NCI-H446 treated with DMSO at 0.1 percent for 48 hours (cell line): ENCODE measurements at places on chromosomes 12 and 14.

DNA sequence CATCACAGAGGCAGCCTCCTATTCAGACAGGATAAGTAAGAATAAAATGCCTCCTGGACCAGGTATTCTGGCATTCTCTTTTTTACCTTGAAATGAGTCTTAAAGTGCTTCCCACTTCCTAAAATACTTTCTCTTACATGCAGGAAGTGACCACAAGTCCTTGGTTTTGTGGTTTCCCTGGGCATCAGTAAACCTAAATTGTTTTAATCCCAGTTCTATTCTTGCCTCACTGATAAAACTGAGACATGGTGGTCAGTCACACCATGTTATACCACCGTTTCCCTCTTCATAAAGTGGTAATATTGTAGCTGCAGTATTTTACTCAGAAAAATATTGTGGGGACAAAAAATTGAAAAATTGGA lies 1.2 kb upstream of the SALL2 start:
- no peak for DNase-seq

- no peak for DNase-seq
These were observed 98.3 kb downstream of the RTN1 start for GRCh38 chr14:59772233-59772632.

- peak; percentile 31 for DNase-seq
These were observed at the start of the genes GATC and TRIAP1 for GRCh38 chr12:120445911-120446843. Gene GATC (plus strand): TSS chr12:120446444. CDS start chr12:120446481, 37 bp downstream. Gene TRIAP1 (minus strand): TSS chr12:120446384. CDS start chr12:120446372, 12 bp downstream.

DNA sequence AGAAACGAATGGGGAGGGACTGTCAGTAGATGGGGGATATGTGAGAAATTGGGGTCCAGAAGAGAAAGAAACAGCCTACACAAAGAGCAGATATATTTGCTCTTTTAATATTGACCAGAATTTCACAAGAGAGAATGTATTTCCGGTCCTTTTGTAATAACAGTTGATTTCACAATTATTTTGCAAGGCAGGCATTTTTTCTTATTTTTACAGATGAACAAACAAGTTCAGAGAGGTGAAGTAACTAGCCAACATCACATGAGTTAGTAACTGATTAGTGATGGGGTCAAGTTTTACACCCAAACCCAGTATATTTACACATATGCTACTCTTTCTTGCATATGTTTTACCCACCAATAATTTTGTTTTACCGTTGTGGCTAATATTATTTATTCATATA lies 188.2 kb downstream of the NAV3 start:
- DNase-seq: no peak

GRCh38 chr14:100523843-100524169 lies 63.4 kb downstream of the BEGAIN start:
- peak; percentile 63 for DNase-seq

DNA sequence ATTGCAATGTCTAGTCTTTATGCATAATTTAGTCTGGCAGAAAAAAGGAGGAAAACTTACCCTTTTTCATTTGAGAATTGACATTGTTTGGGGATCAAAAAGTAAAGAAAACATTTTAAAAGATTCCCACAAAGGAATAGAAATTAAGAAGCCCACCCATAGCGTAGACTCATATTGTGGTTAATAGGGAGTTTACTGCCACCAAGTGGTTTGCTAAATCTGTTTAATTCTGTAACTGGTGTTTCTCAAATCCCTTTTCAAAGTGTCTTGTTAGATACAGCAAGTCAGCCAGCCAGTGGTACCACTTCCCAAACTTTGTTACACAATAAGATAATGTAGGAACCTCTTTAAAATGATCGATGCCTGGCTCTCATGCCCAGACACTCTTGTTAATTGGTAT lies 180.3 kb downstream of the IPO8 start:
- DNase-seq: no peak

- DNase-seq: no peak
These were observed 816 bp upstream of the GDF11 start for GRCh38 chr12:55741931-55742680.

DNA sequence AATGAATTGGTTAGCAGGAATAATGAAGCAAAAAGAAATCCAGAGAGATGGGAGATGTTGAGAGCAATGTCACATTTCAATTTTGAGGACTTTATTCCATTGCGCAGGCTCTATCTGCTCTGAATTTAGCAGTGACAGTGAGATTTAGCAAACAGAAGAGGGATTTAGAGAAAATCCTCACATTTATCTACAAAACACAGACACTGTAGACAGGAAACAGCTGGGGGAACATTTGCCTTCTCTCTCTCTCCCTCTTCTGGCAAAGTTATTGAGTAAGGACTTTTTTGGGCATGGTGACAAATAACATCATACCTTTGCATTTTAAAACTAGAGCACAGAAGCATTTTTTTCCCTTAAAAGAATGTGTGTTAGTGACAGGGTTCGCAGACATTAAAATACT lies at the start of gene IGF1:
Gene IGF1, minus strand, starts transcription at position 158 of the 400 bp plus-strand sequence. CDS start 182 bp downstream, outside the sequence.
- DNase-seq: no peak

GRCh38 chr14:75132382-75133086 lies 5.7 kb upstream of the NEK9 start:
- DNase-seq: peak; percentile 30

- no peak for DNase-seq
These were observed 730 bp downstream of the CLSTN3 start for GRCh38 chr12:7130701-7131501.

DNA sequence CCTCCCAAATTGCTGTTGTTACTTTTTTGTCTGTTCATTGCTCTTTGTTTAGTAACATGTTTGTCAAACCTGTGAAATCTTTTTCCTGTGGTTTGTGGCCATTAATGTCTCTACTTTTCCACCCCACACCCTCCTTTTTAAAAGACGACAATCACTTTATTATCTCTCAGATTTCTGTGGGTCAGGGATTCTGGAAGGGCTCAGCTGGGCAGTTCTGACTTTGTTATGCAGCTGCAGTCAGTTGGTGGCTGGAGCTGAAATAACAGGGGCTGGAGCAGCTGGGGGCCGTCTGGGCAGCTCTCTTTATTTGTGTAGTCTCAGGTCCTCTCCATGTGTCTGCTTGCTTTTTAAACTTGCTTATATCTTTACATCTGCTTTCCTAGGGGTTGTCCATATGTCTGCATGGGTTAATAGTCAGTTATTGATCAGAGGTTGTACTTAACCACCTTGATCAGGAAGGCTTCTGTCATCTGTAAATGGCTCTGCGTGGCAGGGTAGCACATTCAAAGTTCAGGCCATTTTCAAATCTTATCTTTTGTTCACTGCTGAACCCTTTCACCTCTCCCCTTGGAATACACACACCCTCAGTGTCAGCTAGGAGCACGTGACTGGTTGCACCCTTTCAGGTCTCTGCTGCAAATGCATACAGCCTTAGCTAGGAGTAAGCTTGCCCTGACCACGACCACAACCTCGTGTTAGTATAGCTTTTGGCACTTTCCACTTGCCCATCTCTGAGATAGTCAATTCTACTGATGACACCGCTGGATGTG lies 27.9 kb downstream of the BORCS5 start:
- no peak for DNase-seq
